ENCODE measurements at places on chromosomes 4 and X. TPM values are rescaled to one million over a fixed set of nuclear protein-coding genes. Genes with fewer than 3 reads are reported as not detected.

CXorf65 gene
- not detected for total RNA-seq

PLXNB3 gene
- total RNA-seq: 4.1 TPM

CXCL8 gene
- 6.5 TPM for total RNA-seq

GNPDA2 gene
- 10.4 TPM for total RNA-seq

WFS1 gene
- total RNA-seq: 13.9 TPM

IL15 gene
- total RNA-seq: 11.2 TPM

F9 gene
- not detected for total RNA-seq

PDE5A gene
- total RNA-seq: 0.40 TPM

COL25A1 gene
- not detected for total RNA-seq

PPARGC1A gene
- 0.03 TPM for total RNA-seq

PCYT1B gene
- total RNA-seq: 0.02 TPM

FGFBP1 gene
- total RNA-seq: 2.5 TPM

SPANXB1 gene
- total RNA-seq: 1.8 TPM

NLGN3 gene
- 1.0 TPM for total RNA-seq

MAGEA12 gene
- total RNA-seq: 0.15 TPM

DCAF8L2 gene
- total RNA-seq: not detected

NR0B1 gene
- total RNA-seq: 20.4 TPM

GPR50 gene
- 0.34 TPM for total RNA-seq

CDS1 gene
- total RNA-seq: 0.62 TPM

PIM2 gene
- total RNA-seq: 8.8 TPM

USP46 gene
- 6.3 TPM for total RNA-seq

H2BW2 gene
- not detected for total RNA-seq

Data from A549 treated with dexamethasone at 1 μM for 4 hours (cell line).